Fibroblast of pulmonary artery (primary cell): ENCODE measurements at places on chromosomes 7 and 10.

DNA sequence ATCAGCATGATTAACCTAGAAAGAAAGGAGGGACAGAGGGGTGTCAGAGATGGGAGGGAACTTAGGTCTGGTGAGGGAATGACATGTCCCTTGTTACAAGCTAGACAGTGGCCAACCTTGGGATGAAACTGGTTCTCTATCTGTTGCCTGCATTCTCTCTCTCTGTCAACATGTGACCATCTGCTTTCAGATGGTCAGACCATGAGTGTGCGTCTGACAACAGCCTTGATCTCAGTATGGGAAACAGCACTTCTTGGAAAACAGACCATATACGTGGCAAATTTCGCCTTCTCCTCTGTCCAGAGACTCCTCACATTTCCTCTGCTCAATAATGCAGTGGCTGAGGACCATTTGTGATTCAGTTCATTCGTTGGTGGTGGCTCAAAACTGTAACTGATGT is 845.9 kb downstream of the TYW1 start:
- no peak for DNase-seq

GRCh38 chr10:24645784-24646183 is 77.9 kb downstream of the ARHGAP21 start:
- DNase-seq: no peak

GRCh38 chr7:35384761-35385700 is 131.1 kb upstream of the TBX20 start:
- DNase-seq: peak; percentile 20

DNA sequence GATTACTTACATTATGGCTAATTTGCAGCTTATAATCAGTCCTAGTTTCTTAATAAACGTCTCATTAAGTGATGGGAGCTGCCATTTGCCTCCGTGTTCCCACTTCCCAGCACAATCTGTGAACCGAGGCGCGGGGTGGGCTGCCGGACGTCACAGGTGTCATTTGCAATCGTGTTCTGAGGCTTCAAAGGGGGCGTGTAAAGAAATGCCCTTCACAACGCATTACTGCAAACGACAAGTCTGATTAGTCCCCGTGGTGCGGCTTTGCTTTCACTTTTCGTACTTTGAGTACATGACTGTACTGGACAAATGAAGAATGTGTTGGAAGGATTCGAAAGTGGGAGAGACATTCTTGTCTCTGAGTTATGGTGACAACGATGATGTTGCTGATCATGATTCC is 614.2 kb upstream of the ADARB2 start:
- DNase-seq: no peak

DNA sequence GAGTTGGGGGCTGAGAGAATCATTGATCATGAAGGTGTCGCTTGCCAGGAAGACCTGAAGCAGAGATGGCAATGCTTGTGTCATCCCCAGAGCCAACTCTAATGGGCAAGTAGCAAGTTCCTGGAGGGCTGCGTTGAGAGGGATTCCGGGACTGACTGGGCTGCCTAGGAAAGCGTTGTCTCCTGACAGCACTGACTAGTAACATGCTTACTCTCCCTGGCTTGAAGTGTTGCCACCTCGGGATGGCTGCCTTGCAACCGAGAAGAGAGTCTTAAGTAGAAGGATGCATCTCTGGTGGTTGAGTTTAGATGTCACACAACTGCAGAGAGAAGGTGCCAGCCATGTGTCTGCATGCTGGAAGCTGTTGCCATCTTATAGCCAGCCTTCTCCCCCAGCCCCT is 453.4 kb downstream of the PLXNA4 start:
- DNase-seq: no peak

DNA sequence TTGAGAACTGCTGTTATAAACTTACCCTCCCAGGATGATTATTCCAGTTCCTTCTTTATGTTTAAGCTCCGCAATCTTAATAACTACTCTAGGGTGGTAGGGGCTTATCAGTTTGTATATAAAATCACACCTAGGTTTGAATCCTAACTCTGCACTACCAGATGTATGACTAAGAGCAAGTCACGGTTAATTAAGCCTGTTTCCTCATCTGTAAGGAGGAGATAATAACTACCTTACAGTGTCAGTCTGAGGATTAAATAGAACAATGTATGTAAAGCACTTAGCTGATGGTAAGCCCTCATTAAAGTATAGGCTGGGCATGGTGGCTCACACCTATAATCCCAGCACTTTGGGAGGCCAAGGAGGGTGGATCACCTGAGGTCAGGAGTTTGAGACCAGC is 9.2 kb downstream of the DNA2 start:
- no peak for DNase-seq

- no peak for DNase-seq
Measured at GRCh38 chr10:102985811-102986210, 67.7 kb downstream of the CNNM2 start.

- no peak for DNase-seq
Measured at GRCh38 chr10:15783941-15784636, 64.4 kb upstream of the ITGA8 start.

DNA sequence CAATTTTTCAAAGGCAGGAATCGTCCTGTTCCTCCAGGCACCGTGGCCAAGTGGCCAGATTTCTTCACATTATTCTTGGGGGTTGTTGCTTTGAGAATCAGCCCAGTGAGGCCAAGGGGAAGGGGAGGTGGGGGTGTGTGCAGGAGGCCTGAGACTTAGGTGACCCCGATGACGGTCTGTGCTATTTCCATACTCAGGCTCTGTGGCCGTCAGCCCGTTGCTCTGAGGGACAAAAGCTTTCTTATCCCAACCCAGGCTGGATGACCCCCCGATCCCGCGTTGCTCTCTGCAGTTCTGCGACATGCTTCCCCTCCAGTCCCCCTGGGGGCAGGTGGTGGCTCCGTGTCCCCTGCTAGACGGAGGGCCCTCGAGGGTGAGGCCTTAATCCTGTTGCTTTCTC is 14.2 kb downstream of the DOCK1 start:
- DNase-seq: no peak

GRCh38 chr10:108360187-108360586 is 1195.7 kb upstream of the SORCS1 start:
- no peak for DNase-seq

DNA sequence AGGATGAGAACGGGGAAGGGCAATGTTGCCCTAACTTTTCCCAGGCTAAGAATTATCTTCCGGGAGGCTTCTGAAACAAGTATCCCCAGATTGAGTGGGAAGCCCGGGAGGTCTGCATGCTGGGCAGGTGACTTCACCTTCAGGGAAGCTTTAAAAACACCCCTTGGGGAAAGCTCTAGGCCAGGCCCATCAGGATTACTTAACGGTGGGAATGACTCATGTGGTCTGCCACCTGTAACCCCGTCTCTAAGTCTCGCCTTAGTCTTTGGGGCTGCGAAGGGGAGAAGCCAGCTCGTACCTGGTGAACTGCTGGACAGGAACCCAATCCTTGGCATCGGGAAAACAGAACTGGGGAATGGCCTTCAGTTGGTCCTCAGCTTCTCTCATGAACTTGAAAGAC is 80.1 kb upstream of the MKRN1 start:
- no peak for DNase-seq

DNA sequence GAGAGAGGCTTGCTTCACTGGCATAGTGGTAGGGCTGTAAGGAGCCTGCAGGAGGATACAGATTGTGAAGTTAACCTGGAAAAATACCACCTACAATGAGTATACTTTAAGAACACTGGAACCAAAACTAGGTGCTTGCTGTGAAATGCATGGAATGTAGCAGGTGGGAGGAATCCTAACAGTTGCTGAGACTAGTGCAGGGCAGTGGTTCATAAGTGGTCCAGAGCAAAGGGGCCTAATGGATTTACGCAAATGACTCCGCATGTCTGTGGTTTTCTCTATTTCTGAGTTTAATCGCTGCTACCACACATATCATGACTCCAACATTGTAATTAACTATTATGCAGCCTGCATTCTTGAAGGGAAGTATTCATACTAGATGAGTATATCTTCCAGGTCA is 218.4 kb downstream of the CHRM2 start:
- DNase-seq: no peak

DNA sequence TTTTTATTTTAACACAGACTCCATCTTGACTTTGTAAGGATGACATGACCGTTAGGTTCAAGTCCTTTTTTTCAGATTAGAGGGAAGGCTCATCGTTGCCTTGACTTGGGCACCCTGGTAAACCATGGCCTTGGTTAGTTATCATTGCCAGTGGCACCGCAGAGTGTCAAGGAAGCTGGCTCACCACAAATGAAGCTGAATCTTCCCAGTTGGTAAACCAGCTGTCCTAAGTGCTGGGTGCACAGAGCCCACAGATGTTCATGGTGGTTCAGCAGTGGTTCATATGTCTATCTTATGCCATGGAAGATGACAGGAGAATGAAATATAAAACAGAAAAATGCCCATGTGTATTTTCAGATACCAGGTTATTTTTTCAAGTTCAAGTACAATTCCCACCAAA is 273.6 kb downstream of the PLXDC2 start:
- DNase-seq: no peak

- no peak for DNase-seq
Measured at GRCh38 chr7:6422926-6423632, 24.7 kb downstream of the DAGLB start.

DNA sequence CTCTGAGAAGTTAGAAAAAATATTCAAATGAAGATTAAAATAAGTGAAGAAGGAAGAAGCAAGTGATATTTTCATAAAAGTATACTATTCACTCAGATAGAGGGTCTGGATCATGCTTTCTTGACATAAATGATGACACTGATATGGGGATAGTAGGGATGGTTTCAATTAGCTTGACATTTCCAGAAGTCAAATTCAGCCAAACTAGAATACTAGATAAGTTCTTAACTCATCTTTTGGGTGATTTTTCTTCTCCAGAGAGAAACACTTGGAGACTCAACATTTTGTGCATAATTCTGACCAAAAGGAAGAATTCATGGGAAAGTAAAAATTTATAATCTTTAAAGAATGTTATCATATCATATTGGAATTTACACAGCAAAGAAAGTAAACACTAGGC is 152.0 kb upstream of the LRGUK start:
- no peak for DNase-seq

GRCh38 chr10:60937784-60938654 is 6.0 kb downstream of the RHOBTB1 start:
- DNase-seq: peak; percentile 59

GRCh38 chr10:110076559-110077318 is 69.0 kb downstream of the ADD3 start:
- DNase-seq: peak; percentile 99

DNA sequence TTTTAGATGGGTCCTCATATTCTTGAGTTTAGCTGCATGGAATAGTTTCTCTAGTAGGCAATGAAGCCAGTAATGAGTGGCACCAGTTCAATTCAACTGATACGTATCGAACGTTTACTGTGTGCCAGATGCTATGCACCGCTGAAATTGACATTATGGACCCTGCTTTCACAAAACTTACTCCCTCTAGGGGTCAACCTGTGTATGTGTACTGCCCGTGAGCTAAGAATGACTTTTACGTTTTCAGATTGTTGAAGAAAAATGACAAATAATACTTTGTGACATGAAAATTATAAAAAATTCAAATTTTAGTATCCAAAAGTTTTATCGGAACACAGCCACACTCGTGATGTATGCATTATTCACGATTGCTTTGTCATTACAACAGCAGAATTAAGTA is 95.5 kb downstream of the ZMYND11 start:
- no peak for DNase-seq

GRCh38 chr10:29691564-29692072 is 56.8 kb upstream of the SVIL start:
- peak; percentile 71 for DNase-seq

DNA sequence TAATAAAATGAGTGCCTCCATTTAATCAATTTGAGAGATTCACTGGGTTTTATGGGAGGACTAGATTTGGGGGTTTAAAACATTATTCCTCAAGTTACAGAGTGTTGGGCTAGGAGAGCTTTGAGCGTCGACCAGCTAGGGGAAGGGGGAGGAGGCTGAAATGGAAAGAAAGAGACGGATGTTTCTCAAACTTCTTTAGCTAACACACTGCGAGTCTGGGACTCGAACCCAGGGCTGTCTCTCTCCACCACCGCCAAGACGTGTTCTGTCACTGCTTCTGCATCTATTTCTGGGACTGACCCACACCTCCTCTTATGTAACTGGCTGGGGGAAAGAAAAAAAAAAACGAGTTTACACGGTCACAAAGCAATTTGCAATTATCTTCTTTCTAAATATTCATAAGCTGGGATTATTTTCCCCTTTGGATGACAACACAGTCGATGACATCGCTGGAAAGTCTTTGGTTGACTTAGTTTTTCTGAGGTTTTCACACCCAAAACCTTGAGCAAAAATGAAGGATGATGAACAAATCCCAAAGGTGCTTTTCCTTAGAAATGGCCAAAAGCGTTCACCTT is 27.2 kb downstream of the CHST15 start:
- DNase-seq: no peak

- DNase-seq: no peak
Measured at GRCh38 chr7:158320328-158320727, 267.3 kb downstream of the PTPRN2 start.

DNA sequence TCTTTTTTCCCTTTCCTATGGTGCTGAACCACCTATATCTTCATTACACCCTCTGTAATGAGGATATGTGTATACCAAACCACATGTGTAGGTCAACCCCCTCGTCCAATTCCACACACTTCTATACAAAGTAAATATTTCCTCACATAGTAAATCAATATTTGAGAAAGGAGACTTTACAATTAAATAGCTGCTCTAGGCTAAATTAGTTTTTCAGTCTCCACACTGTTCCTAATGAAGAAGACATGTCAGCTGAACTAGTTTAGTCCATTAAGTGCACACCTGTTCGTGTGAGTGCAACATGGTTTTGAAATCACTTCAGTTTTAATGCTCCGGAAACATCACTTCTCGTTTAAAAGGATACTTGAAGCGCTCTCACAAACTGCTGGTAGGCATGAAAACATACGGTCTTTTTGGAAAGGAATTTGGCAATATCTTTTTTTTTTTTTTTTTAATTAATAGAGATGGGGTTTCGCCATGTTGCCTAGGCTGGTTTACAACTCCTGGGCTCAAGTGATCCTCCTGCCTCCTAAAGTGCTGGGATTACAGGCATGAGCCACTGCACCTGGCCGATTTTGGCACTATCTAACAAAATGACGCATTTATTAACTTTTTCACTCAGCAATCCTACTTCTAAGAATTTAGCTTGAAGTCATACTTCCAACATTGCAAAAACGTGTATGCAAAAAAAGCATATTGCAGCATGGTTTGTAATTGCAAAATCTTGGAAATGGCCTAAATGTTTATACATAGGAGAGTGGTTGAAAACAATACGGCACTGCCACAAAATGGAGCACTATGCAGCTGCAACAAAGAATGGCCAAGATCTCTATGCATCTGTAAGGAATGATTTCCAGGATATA is 2.1 kb upstream of the XRCC2 start:
- DNase-seq: no peak

- DNase-seq: no peak
Measured at GRCh38 chr10:56763090-56763489, 402.0 kb upstream of the ZWINT start.
